ENCODE measurements at places on chromosomes 2 and 18.
A peak's percentile ranks its signal among the peaks of the same experiment; 100 is the strongest.

DNA sequence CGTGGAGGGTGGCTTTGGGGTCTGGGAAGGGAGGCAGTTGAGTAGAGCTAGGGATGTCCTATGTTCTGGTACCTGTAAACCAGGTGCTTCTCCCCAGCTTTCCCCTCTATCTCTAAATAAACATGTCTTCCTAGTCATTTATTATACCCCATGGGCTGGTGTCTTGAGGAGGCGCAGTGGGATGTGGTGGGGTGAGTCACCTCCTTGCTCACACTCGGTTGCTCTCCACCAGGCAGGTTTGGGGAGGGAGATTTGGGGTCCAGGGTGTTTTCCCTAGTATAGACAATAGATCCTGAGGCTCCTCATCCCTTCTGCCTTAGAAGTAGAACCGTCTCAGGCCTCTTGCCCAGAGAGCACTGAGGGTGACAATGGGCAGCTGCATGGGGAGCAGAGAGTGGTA, 5.1 kb downstream of the PSD4 start:
- DNase-seq, result no peak

DNA sequence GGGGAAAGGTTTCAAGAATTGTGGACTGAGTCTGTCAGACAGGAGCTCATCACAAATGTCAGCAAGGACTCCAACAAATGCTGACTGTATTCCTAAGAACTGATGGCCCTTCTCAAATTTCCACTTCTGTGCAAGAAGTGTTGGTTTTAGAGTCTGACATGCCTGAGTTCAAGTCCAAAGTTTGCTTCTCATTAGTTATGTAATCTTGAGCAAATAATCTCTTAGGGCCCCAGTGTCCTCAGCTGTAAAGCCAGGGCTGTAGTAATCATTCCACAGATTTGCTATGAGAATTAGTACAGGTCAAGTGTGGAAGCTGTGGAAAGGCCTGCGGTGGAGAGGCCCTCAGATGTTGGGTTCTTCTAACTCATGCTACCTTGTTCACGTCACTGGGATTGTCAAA, 23.9 kb downstream of the MEP1B start:
- peak; percentile 18 for DNase-seq

- DNase-seq, result no peak
Observed at GRCh38 chr2:143463719-143464118, 334.5 kb downstream of the ARHGAP15 start.

GRCh38 chr2:12169721-12170120, 423.3 kb downstream of the LPIN1 start:
- DNase-seq, result no peak

DNA sequence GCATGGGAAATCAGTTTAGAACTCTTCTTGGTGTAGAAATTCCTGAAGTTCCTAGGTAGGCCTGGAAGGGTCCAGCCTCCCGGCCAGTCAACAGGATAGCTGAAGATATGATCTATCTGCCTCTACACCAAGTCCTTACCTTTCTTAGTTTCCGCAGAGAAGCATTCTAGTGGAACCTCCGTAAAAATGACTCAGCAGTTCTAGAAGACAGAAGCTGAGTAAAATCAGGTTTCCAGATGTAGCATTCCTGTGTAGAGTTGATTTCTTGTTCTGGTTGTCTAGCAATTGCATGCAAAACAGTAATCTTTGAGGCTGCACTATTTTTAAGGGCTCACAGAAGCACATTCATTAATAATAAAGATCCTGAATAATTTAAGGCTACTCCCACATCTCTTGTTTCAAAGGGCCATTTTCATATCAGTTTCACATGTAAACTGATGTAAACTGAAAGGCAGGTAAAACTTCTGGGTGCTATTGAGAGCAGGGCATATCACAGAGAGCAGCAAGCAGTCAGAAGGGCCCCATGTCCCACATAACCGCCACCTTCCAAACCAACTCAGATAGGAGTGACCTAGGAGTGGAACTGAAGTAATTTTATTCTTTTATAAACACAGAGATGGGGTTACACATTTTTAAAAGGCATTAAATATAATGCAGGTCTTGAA, 3.2 kb upstream of the DYTN start:
- no peak for DNase-seq

- no peak for DNase-seq
Observed at GRCh38 chr2:105418522-105418921, 19.7 kb upstream of the FHL2 start.

- peak; percentile 78 for DNase-seq
Observed at GRCh38 chr2:70328921-70329561, 27.2 kb upstream of the FAM136A start.

DNA sequence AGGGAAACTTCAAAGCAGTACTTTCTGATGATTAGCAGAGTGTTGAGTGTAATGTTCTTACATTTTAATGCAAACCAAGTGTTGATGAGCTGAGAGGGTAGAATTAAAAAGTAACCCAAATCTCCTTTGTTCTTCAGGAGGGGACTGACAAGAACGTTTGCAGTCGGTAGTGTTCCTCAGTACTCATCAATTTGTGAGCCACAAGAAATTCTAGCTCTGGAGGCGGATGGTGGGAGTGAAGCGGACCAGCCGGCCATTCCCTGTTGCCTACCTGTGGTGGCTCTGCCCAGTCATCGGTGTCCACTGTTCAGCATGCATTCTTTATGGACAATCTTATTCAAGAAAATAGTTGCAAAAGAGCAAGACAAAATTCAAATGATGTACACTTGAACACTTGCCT, 438.6 kb upstream of the POU3F3 start:
- DNase-seq, result no peak

- DNase-seq, result no peak
Observed at GRCh38 chr2:96877042-96877451, 7.2 kb upstream of the SEMA4C start.

GRCh38 chr2:209383212-209383611, 40.6 kb upstream of the MAP2 start:
- DNase-seq, result peak; percentile 29

GRCh38 chr2:112777036-112777435, 7.3 kb downstream of the IL1A start:
- DNase-seq, result no peak
